ENCODE measurements at places on chromosomes 11 and 22. TPM values are rescaled to one million over a fixed set of nuclear protein-coding genes. Genes with fewer than 3 reads are reported as not detected.

DNA sequence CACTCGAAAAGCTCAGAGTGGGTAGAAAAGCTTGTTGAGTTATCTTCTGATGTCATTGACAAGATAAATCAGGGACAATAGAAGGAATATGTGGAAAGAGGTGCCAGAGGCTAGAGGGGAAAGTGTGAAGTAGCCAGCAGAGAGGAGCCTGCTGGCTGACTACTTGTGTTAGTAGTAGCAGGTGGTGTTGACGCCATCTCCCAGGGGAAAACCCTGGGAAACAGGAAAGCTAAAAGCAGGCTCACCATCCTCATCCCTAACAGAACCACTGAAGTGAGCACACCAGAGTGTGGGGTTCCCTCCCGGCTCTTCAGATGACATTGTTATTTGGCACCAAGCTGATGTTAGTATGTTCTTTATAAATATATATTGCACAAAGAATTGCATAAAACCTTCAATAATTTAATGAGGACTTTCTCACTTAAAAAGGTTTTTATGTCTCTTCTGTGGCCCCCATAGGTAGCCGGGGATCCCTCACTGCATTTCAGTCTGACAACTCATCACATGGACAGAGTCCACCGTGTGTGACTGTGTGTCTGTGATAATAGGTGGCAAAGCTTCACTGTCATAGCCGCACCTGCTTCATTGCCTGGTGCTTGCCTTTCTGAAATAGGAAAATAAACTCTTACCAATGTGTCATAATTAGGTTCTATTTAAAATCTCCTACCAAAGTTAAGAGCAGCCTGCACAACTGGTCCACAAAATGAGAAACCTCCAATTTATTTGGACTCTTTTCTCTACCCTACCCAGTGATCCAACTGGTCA lies 63.2 kb upstream of the TOP3B start:
- no peak overlapping the region for H3K4me3 ChIP-seq
- H3K36me3 ChIP-seq = no peaks in the 10 kb centered on the region
- peaks cover 59% of the 10 kb centered on the region for H3K27me3 ChIP-seq
- H3K4me1 ChIP-seq = peaks cover 5% of the 10 kb centered on the region
- no peak for DNase-seq
- H3K27ac ChIP-seq = no peak overlapping the region

DNA sequence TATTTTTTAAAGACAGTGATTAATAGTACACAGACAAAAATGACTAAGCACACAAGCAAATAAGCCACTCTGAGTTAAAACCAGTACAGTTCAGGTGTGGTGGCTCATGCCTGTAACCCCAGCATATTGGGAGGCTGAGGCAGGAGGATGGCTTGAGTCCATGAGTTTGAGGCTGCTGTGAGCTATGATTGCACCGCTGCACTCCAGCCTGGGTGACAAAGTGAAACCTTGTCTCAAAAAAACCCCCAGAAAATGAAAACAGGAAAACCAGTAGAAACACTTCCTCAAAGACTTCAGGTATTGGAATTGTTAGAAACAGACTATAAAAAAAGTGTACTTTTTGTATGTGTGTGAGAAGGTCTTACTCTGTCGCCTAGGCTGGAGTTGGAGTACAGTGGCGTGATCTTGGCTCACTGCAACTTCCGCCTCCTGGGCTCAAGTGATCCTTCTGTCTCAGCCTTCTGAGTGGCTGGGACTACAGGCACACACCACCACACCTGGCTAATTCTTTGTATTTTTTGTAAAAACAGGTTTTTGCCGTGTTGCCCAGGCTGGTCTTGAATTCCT lies 33.0 kb downstream of the PPP6R2 start:
- H3K36me3 ChIP-seq = peaks cover 36% of the 10 kb centered on the region
- no peaks in the 10 kb centered on the region for H3K4me1 ChIP-seq
- H3K4me3 ChIP-seq = no peak overlapping the region
- no peak overlapping the region for H3K27ac ChIP-seq
- no peaks in the 10 kb centered on the region for H3K27me3 ChIP-seq
- no peak for DNase-seq

GRCh38 chr11:63839508-63840355 lies 822 bp downstream of the MARK2 start:
- peak overlapping the region; percentile 96 for H3K27ac ChIP-seq
- DNase-seq = no peak
- H3K27me3 ChIP-seq = no peaks in the 10 kb centered on the region
- H3K4me3 ChIP-seq = peak overlapping the region; percentile 92
- peaks cover 50% of the 10 kb centered on the region for H3K4me1 ChIP-seq
- peaks cover 4% of the 10 kb centered on the region for H3K36me3 ChIP-seq

GRCh38 chr11:12267921-12268320 lies 109.5 kb upstream of the PARVA start:
- H3K4me3 ChIP-seq = no peak overlapping the region
- no peak for DNase-seq
- H3K36me3 ChIP-seq = no peaks in the 10 kb centered on the region
- H3K27me3 ChIP-seq = peaks cover 4% of the 10 kb centered on the region
- H3K27ac ChIP-seq = no peak overlapping the region

- H3K27ac ChIP-seq = peak overlapping the region; percentile 86
- H3K36me3 ChIP-seq = peaks cover 24% of the 10 kb centered on the region
- H3K4me1 ChIP-seq = no peaks in the 10 kb centered on the region
- H3K4me3 ChIP-seq = no peak overlapping the region
Measured at GRCh38 chr11:72009156-72009555, 10.4 kb downstream of the IL18BP start.

GRCh38 chr11:107591378-107592230 lies 657 bp downstream of the ELMOD1 start:
- peak; percentile 25 for DNase-seq
- peaks cover 9% of the 10 kb centered on the region for H3K4me1 ChIP-seq
- H3K27ac ChIP-seq = no peak overlapping the region
- peaks cover 87% of the 10 kb centered on the region for H3K27me3 ChIP-seq

DNA sequence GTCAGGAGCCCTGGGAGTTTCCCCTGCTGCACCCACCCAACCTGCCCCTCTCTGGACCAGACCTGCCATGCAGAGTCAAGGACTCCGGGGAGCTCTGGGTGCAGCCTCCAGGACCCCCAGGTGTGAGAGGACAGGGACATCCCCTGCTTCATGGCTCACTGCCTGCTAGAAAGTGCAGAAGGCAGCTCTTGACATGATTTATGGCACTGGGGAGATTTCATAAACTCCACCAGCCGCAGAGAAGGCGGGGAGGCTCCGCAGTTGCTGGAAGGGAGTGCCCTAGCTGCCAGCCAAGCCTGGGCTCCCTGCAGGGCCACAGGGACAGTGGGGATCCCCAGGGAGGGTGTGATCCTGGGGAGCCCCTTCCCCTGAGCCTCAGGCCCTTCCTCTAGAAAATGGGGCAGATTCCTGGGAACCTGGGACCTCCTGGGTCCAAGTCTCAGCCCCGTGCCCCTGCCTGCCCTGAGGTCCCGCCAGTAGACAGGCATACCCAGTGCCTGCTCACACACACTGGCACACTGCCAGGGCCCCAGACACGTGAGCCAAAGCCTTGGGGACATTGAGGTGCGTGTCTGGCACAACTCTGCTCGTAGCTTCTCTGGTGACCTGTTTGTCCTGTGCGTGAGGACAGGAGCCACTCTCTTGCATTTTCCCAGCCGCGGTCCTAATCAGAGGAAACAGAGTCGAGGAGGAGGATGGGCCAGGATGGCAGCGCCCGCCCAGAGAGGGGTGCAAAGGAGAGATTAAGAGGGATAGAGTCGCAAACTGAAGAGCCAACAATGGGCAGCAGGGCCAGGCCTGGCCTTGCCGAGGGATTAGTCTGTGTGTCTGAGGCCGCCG lies 13.8 kb downstream of the CABP7 start:
- H3K4me1 ChIP-seq = no peaks in the 10 kb centered on the region
- H3K4me3 ChIP-seq = no peak overlapping the region
- no peaks in the 10 kb centered on the region for H3K36me3 ChIP-seq
- H3K27me3 ChIP-seq = no peaks in the 10 kb centered on the region
- H3K27ac ChIP-seq = no peak overlapping the region

DNA sequence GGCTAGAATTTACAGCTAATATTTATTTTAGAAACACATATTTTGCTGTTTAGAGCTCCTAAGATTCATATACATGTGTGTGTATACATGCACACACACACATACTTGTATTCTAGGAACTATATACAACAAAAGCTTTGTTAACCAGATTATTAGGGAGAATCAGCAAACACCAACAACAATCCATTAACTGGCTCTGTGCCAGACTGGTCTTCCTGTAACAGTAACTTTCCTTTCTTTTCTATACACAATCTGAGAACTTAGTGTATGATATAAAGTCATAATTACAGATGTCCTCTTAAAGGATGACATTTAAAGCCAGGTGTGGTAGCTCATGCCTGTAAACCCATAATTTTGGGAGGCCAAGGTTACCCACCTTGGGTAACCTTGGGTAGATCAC lies 49.5 kb upstream of the CLNS1A start:
- no peaks in the 10 kb centered on the region for H3K27me3 ChIP-seq
- H3K4me1 ChIP-seq = no peaks in the 10 kb centered on the region
- peaks cover 26% of the 10 kb centered on the region for H3K36me3 ChIP-seq
- H3K4me3 ChIP-seq = no peak overlapping the region
- H3K27ac ChIP-seq = no peak overlapping the region
- no peak for DNase-seq

DNA sequence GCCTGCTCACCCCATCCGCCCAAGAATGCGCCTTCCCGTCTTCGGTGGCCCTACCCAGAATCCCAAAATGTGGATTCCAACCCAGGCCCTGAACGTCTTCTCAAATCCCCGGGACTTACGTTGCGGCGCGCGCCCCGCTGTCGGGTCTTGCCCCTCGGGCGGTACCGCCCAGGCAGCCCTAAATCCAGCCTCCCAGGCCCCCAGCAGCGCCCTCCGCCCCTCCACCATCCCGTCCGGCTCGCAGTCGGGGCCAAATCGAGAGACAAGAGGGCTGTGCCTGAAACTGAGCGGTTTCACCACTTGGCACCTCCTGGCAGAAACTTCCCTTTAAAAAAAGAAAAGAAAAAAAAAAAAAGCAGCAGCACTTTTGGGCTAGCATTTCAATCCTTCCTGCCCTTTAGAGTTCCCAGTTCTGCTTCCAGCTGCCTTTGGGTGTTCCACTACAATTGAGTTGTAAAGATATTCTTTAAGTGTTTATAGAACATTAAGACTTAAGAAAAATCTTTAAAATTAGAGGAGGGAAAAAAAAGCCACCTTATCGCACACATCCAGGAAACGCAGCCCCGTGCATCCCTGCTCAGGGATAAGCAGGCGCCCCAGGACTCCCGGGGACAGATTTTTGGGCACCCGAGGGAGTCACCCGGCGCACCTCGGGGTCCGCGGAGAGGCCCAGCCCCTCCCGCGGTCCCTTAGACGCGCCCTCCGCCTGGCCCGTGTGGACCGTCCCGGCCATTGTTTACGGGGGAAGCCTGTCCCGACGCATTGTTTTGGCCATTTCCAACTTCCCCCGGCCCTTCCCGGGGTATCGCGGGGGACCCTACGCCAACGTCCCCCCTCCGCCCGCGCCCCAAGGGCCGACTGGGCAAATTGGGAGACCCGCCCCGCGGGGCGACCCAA lies 57.6 kb downstream of the KCNJ4 start:
- H3K4me3 ChIP-seq = peak overlapping the region; percentile 84
- no peaks in the 10 kb centered on the region for H3K27me3 ChIP-seq
- DNase-seq = no peak
- H3K36me3 ChIP-seq = no peaks in the 10 kb centered on the region

DNA sequence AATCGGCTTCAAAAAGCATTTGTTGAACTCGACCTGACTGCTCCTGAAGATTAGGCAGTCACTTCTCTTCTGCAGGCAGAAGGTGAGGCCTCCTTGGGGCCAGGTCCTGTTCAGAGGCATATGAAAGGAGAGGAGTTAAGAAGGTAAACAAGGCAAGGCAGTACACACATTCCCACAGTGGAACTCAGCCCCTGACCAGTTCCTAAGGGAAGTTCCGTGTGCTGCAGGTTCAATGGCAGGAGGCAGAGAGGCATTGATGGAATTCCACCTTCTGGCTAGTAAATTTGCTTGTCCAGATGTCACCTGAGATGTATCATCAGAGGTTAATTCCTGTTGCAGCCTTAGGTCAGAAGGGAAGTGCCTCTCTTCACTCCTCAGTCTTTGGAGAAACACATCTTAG lies 337.0 kb upstream of the MTNR1B start:
- no peaks in the 10 kb centered on the region for H3K27me3 ChIP-seq
- H3K4me3 ChIP-seq = no peak overlapping the region
- peak overlapping the region; percentile 32 for H3K27ac ChIP-seq
- H3K4me1 ChIP-seq = peaks cover 14% of the 10 kb centered on the region
- no peaks in the 10 kb centered on the region for H3K36me3 ChIP-seq
- DNase-seq = no peak

DNA sequence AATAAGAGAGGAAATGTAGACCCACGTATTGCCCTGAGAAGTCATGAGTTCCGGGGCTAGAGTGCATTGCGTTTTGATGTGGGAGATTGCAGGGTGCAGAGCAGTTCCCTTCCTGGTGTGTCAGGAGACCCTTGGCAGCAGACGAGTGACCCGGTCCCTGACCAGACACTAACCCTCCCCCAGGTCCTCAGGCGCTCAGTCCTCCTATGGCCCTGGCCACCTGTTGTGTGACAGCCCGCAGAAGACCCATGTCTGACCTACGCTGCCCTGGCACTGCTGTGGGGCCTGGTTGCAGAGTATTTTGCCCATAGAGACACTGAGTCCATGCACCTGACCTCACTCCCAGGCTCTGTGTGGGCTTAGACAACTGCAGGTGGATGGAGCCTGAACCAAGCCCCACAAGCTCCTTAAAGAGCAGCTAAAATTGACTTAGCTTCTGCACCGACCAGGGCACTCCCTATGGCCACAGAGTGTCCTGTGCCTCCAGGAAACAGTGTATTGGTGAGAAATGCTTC lies 833.8 kb downstream of the TBC1D22A start:
- no peaks in the 10 kb centered on the region for H3K4me1 ChIP-seq
- no peak for DNase-seq
- H3K27me3 ChIP-seq = no peaks in the 10 kb centered on the region
- H3K27ac ChIP-seq = no peak overlapping the region

GRCh38 chr11:110935018-110935640 lies 222.9 kb upstream of the ARHGAP20 start:
- H3K27ac ChIP-seq = no peak overlapping the region
- no peak for DNase-seq
- H3K27me3 ChIP-seq = no peaks in the 10 kb centered on the region

- no peak overlapping the region for H3K27ac ChIP-seq
- no peak overlapping the region for H3K4me3 ChIP-seq
- H3K27me3 ChIP-seq = no peaks in the 10 kb centered on the region
- peaks cover 16% of the 10 kb centered on the region for H3K4me1 ChIP-seq
- DNase-seq = no peak
- no peaks in the 10 kb centered on the region for H3K36me3 ChIP-seq
Measured at GRCh38 chr11:115459563-115459962, 44.7 kb downstream of the CADM1 start.

The CCDC188 gene
- total RNA-seq = 3.3 TPM

The GGTLC2 gene
- not detected for total RNA-seq

The CD3G gene
- not detected for total RNA-seq

The LSP1 gene
- not detected for total RNA-seq

The MCM5 gene
- total RNA-seq = 92.8 TPM

The APOA5 gene
- not detected for total RNA-seq

The KRTAP5-10 gene
- total RNA-seq = not detected

The DRICH1 gene
- total RNA-seq = 11.1 TPM

The FGF19 gene
- total RNA-seq = not detected

The NFRKB gene
- 68.9 TPM for total RNA-seq
